ENCODE measurements at places on chromosomes 11 and 22. TPM values are rescaled to one million over a fixed set of nuclear protein-coding genes. Genes with fewer than 3 reads are reported as not detected.

The OR51A7 gene
- not detected for total RNA-seq

The MGAT3 gene
- total RNA-seq: 0.38 TPM

The SHISAL1 gene
- total RNA-seq: 5.8 TPM

The DHCR7 gene
- 49.1 TPM for total RNA-seq

The MS4A5 gene
- not detected for total RNA-seq

Data from A549 treated with RU486 at 1 μM for 4 hours (cell line).